Activated T-helper 2 cell treated with anti-CD3 and anti-CD28 coated beads, Interferon-gamma antibody, Interleukin-2, Interleukin-4, amounts not matched to agents 10 μg/mL and 5 μg/mL and 100 μg/mL, durations not matched to agents 14 hours and 24 hours and 36 hours (primary cell): ENCODE measurements at places on chromosomes 12 and 14. TPM values are rescaled to one million over a fixed set of nuclear protein-coding genes. Genes with fewer than 3 reads are reported as not detected.

CPNE6 gene
- not detected in 2 replicates for total RNA-seq

MUCL1 gene
- total RNA-seq, result 0.51 TPM in 1 of 2 replicates, not detected in the other

GARIN6 gene
- not detected in 2 replicates for total RNA-seq

DNA sequence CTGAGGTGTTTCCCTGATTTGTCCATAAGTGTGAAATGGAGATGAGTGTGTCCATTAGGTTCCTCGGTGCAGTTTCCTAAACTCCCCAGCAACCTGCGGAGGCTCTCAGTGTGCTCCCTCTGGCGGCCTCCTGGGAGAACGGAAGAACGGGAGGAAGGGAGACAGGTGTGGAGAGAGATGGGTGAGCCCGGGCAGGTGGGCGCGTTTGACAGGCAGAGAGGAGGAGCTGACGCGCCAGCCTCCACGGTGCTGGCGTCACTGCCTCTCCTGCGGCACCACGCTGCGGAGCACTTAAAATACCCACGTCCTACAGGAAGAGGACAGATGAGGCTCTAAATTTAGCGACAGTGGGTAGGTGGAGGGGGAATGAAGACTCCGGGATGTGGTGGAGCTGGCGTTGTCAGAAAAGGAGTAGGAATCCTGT, 26.8 kb upstream of the PEX5 start:
- H3K4me3 ChIP-seq, result no peak overlapping the region
- no peak for DNase-seq
- peaks cover 7% of the 10 kb centered on the region for H3K4me1 ChIP-seq
- no peak overlapping the region for H3K27ac ChIP-seq
- no peaks in the 10 kb centered on the region for H3K36me3 ChIP-seq
- H3K27me3 ChIP-seq, result peaks cover 15% of the 10 kb centered on the region

DNA sequence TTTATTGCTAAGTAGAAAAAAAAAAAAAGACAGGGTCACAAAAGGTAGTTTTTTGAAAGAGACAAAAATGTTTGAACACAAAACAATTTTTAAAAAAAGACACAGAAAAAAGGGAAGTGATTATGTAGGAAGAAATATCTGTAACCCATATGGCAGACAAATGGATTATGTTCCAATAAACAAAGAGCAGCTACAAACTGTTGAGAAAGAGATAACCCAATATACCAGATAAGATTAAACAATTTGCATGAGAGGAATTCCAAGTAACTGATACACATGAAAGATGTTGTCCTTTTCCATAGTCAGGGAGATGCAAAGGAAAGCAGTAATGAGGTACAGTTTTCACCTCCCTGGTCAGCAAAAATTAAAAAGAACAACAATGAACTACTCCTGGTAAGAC, 44.9 kb downstream of the PTPRR start:
- no peak for DNase-seq
- H3K4me1 ChIP-seq, result no peaks in the 10 kb centered on the region
- no peaks in the 10 kb centered on the region for H3K36me3 ChIP-seq
- no peak overlapping the region for H3K4me3 ChIP-seq
